ENCODE measurements at places on chromosomes 6 and 20.
A peak's percentile ranks its signal among the peaks of the same experiment; 100 is the strongest.

DNA sequence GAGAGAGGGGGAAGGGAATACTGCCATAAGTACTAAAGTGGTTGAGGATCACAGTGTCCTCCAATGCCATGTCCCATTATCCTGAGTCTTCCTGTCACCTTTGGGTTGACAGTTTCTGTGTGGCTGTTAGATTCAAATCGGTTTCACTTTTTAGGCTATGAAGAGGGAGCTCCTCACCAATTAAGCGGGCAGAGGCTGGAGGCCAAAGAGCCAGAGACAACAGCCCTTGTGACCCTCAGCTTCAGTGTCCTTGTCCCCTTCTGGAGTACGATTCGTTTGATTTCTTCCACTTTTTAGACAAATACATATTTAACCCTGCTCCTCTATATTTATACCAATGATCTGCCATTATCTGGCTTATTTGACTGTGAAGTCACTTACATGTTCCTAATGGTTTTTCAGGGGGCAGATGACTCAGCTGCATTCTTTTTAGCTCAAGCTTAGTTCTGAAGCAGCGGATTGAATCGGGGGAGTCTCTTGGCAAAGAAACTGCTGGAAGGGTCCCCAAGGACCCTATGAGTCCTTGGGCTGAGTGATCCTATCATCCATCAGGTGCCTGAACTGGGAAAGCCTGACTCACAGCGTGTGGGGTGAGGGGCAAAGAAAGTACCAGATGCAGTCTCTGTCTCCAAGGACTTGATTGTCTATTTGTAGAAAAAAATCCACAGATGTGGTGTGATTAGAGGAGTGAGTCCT, 18.2 kb downstream of the FERMT1 start:
- no peak for DNase-seq

DNA sequence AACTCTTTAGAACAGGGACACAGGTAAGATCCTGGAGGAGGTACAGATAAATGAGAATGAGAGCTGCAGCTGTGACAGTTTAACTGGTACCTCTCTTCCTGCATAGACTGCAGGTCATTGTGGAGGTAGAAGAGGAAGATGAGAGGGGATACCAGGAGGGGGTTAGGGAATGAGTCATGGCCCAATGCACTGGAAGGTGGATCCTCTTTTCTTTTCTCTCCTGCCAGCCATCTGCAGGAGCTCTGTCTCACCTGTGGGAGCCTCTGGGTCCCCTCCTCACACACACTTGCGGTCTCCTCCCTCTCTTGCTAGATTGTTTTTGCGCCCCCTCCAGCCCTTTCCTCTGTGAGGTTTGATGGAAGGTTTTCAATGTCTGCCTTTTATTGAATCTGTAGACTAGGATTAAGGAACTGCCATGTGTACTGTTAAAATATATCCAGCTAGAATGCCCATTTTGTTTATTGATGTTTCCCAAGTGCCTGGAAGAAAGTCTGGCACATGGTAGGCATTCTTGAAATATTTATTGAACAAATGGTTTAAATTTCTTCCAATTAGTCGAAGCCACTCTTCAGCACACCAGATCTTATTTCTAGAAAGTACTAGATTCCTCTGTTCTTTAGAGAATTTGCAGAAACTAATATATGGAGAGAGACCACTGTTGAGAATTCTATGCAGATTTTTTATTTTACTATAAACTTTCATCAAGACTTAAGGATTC, 13.0 kb downstream of the C6orf163 start:
- DNase-seq = peak; percentile 52

GRCh38 chr6:25447570-25447929, 168.4 kb downstream of the CARMIL1 start:
- DNase-seq = no peak

GRCh38 chr6:164035900-164036485, 621.5 kb downstream of the QKI start:
- no peak for DNase-seq

DNA sequence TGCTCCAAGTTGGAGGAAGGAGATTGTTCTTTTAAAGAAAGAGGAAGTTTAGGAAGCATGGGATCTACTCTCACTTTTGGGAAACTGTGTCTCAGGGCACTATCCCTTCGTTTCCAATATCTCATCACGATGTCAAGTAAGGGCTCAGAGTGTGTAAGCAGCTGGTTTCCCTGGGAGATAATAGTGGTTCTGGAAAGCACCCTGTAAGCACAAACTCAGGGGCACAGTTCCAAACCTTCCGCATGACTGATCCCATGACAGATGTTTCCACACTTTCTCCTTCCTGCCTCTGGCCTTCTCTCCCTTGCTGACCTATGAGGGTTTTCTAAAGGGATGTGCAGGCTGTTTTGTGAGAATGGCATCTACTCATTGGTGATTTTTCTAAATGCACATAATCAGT, 33.9 kb downstream of the ADTRP start:
- DNase-seq = no peak

- no peak for DNase-seq
These were observed 10.2 kb downstream of the DNPH1 start for GRCh38 chr6:43219119-43219518.

DNA sequence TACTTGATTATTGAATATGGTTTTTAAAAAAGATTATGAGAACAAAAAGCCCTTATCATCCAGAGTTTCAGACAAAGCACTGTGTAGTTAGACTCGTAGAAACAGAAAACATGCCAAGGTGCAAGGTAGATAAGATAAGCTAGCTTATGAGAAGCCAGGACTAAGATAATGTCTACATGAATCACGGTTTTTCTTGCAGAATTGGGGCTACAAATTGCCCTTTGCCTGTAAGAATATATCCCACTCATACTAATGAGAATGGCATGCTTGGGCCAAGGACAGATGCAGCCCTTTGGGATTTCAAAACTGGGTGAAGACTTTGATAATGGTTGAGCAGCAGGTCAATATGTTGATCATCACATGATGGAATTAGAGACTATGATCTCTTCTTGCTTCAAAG, 165.3 kb upstream of the PREP start:
- DNase-seq = no peak

DNA sequence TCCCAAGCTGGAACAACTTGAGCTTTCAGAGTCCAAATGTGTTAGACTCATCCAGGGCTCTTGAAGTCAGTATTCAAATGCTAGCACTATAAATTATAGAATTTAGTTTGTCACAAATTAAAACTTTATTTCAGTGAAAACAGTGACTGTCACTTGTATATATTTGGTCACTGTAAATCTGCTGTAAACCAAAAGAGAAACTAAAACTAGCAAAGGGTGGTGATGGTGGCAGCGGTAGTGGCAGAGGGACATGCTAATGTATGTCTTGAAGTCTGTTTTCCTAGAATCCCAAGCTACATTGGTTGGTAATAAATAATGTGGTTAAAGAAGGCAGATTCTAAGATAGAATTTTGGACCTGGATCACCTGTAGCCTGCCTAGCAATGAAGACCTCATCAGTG, 140.4 kb upstream of the CENPW start:
- DNase-seq = no peak

DNA sequence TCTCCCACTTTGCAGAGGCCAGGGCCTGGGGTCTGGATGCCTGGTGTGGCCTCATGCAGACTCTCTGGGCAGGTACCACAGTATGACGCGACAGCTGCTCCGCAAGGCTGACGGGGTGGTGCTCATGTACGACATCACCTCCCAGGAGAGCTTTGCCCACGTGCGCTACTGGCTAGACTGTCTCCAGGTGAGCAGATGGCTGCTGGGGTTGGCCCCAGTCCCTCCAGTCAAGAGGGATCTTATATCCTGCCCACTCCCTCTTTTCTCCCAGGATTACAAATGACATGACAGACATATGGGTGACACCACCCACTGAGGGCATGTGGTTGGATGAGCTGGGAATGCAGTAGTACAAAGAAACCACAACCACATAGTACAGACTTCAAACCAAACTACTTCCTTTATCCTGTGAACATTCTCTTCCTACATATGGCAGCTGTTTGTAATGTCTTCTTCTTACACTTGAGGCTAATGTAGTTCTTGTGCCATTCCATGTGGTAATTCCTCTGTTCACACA, 29.9 kb downstream of the RAB44 start:
- no peak for DNase-seq

DNA sequence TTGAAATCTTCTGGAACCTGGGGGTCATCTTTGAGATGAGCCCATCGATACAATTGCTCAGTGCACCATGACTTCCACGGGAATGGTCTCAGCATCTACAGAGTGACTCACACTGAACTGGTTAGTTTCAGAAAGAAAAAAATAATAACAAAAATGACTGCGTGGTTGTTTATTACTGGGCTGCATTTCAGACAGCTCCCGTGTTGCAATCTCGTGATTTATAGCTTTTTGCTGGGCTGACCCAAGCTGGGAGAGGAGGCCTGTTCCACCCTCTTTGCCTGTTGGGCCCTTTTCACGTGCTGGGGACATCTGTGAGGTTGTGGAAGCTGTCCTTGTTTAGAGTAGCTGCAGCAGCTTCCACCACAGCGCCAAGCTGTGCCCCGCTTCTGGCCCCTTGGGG, 225.5 kb downstream of the BMP7 start:
- no peak for DNase-seq

DNA sequence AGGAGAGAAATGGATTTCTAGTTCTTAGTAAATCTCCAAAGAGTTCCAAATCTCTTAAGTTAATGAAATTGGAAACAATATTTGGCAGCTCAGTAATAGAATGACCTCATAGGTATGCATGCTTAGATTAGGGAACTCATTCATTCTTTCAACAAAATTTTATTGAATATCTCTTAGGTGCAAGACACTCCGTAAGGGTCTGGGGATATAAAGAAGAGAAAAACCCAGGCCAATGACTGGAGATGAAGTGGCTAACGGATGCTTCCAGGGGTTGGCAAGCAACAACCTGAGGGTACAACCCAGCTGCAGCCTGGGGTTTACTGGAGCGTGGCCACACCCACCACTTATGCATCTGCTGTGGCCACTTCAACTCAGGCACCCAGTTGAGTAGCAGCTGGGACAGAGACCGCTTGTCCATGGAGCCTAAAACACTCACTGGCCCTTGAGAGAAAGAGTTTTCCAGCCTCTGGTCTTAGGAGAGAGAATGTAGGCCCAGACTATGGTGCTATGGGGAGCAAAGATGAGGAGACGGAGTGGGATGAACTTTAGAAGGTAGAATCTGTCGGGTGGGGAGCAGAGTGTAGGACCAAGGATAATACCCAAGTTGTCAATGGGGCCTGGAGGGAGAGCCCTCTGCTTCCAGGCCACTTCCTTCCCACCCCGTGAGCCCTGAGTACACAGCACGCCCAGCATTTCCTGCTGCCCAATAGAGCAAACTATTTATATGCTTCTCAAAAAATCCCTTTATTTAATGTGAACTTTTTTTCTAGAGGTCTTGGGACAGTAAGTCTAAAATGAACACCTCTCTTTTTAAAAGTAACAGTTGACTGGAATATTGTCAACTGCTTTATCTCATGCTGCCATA, 46.8 kb upstream of the PXDC1 start:
- no peak for DNase-seq

GRCh38 chr6:138004430-138005287, 102.6 kb downstream of the PERP start:
- DNase-seq = no peak

DNA sequence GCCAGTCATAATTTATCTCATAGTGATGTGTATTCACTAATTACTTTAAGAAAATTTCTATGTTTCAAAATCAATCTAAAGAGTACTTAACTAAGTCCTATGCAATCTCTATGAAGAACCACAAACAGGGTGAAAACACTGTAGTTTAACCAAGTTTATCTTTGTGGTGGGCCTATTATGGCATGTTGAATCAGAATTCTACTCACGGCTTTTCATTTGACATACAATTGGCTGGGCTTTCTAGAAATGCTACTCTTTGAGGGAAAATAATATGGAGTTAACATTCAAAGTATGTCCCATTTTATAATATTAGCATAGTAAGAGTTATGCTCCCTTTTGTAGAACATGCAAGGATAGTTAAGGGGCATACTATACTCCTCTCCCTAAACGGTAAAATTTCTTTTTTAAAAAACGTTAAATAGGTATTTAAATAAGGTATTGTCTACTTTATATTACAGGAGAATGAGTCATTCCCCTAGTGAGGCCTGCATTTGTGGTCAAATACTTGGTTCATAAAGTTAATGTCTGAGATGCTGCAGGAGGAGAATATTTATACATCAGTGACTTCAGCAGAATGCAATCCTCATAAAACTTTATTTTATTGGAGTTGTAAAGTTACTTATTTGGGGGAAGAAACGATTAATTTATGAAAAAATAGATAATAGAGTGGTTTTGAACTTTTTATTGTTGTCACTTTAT, 1.8 kb downstream of the MOXD1 start:
- DNase-seq = no peak

GRCh38 chr20:41082306-41082705, 53.7 kb downstream of the TOP1 start:
- no peak for DNase-seq

- no peak for DNase-seq
These were observed 56.8 kb downstream of the LINC00237 start for GRCh38 chr20:21049305-21049828.

DNA sequence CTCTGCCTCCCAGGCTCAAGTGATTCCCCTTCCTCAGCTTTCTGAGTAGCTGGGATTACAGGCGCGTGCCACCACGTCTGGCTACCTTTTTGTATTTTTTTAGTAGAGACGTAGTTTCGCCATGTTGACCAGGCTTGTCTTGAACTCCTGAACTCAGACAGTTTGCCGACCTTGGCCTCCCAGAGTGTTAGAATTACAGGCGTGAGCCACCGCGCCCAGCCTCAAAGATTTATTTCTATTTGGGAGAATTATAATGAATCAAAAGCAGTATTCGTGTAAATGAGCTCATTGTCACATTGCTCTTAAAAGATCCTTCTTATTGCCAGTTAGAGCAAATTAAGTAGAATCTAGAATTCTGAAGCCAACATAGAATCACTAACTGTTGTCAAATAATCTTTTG, 9.4 kb upstream of the ZNF343 start:
- no peak for DNase-seq

- no peak for DNase-seq
These were observed 35.9 kb downstream of the ID4 start for GRCh38 chr6:19873031-19873430.

DNA sequence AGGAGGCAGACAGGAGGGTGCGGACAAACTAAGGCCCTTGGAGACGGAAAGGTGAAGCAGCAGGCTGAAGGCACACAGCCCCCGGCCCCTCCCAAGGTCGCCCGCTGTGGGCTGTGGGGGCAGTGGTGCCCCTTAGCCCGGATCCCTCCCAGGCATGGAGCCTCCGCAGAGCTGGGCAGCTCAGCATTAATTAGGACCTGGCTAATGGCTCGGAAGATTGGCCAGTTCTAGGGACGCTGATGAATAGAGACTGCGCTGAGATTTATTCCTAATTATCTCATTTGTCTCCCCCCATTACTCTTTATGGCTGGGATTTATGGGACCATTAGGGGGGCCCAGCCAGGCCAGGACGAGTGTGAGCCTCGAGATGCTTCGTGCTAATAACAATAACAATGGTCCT, 20.4 kb downstream of the MDFI start:
- no peak for DNase-seq
